ENCODE measurements at places on chromosomes 7 and 10. TPM values are rescaled to one million over a fixed set of nuclear protein-coding genes. Genes with fewer than 3 reads are reported as not detected.

DNA sequence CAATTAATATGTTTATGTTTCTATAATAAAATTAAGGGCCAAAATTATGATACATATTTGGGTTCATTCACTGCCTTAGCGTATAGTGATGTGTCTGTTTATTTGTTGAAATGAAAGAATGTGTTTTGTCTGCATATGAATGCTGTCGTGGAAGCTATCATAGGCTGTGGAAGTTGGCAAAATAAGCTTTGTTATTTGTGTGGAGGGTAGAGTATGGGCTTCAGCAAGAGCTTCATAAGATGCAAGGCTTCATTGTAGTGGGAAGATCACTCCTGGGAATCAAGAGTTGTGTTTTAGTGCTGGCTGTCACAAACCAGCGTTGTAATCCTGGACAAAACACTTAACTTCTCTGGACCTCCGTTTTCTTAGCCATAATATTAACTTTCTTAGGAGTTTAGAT, 2.5 kb downstream of the SLK start:
- DNase-seq: no peak

- DNase-seq: no peak
Observed at GRCh38 chr7:47008461-47008860, 573.5 kb downstream of the TNS3 start.

GRCh38 chr7:73968487-73968886, 59.5 kb upstream of the ELN start:
- DNase-seq: no peak

GRCh38 chr7:43583424-43584194, 701 bp downstream of the STK17A start:
- peak; percentile 86 for DNase-seq

DNA sequence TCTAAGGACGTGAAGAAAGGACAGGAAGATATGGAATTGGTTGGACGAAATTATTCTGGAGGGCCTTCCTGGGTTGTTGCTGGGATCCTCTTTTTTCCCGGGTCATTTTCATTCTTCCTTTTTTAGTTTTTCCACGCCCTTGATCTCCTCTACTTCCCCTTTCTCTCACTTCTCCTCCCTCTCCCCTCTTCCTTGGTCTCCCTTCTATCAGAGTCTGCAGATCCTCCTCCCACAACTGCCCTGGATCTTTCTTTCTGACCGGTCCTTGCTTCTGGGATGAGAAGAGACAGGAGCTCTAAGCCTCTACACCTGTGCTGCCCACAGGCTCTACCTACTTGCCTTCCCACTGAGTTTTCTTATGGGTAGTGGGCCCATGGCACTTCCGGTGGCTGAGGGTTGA, 103.7 kb upstream of the RELN start:
- DNase-seq: no peak

- DNase-seq: no peak
Observed at GRCh38 chr7:143120691-143121405, 11.0 kb upstream of the PIP start.

- DNase-seq: peak; percentile 85
Observed at GRCh38 chr7:99375070-99375807, 709 bp downstream of the ARPC1B start.

GRCh38 chr10:110239892-110240291, 32.5 kb downstream of the MXI1 start:
- no peak for DNase-seq

GRCh38 chr7:64993901-64994300, 3.1 kb upstream of the ZNF117 start:
- no peak for DNase-seq

GRCh38 chr10:122287570-122287969, 16.5 kb downstream of the BTBD16 start:
- DNase-seq: no peak

DNA sequence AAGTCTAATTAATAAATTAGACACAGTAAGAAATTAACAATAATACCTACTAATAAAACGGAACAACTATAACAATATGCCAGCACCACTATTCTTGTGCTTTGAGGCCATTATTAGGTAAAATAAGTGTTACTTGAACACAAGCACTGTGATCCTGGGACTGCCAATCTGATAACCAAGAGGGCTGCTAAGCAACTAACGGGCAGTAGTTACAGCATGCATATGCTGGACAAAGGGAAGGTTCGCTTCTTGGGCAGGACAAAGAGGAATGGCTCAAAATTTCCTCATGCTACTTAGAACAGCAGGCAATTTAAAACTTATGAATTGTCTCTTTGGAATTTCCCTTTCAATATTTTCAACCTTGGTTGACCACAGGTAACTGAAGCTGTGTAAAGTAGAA, 718.6 kb downstream of the SORCS3 start:
- DNase-seq: no peak

GRCh38 chr10:619710-620109, 69.8 kb downstream of the DIP2C start:
- DNase-seq: no peak

- no peak for DNase-seq
Observed at GRCh38 chr7:5670183-5670935, 111.1 kb downstream of the RNF216 start.

- DNase-seq: no peak
Observed at GRCh38 chr7:110204527-110204926, 886.4 kb upstream of the LRRN3 start.

GRCh38 chr10:75448166-75448565, 16.7 kb downstream of the LRMDA start:
- DNase-seq: no peak

- DNase-seq: no peak
Observed at GRCh38 chr10:130807721-130808120, 503.8 kb downstream of the TCERG1L start.

GRCh38 chr7:111765751-111766643, 203.7 kb upstream of the IMMP2L start:
- DNase-seq: no peak

DNA sequence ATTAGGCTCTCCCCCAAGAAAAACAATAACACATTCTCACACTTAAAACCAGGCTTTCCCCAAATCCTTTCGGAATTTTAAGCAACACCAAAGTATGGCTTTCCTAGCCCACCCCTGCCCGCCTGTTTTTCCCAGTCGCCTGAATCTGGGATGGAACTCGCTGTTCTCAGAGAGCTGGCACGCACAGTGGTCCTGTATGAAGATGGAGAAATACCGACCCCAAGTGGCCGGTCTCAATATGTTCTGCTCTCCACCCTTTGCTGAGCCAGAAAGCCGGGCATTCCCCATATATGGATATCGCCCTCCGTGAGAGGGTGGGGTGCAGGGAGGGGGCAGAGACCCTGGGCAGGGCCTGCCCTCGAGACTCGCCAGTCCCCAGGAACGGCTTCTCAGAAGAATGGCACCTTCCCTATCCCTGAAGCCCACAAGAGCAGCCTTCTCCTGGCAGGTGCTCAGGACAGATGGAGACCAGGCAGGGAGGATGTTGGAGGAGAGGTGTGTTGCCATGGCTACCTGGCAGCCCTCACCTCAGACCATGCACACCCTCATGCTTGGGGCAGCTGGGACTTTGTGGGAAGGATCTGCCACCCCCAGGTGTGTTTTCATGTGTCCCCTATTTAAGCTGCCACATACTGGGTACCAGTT, 3.4 kb downstream of the TACR2 start:
- DNase-seq: peak; percentile 79

GRCh38 chr7:707296-708000, 19.1 kb upstream of the DNAAF5 start:
- DNase-seq: no peak

DNA sequence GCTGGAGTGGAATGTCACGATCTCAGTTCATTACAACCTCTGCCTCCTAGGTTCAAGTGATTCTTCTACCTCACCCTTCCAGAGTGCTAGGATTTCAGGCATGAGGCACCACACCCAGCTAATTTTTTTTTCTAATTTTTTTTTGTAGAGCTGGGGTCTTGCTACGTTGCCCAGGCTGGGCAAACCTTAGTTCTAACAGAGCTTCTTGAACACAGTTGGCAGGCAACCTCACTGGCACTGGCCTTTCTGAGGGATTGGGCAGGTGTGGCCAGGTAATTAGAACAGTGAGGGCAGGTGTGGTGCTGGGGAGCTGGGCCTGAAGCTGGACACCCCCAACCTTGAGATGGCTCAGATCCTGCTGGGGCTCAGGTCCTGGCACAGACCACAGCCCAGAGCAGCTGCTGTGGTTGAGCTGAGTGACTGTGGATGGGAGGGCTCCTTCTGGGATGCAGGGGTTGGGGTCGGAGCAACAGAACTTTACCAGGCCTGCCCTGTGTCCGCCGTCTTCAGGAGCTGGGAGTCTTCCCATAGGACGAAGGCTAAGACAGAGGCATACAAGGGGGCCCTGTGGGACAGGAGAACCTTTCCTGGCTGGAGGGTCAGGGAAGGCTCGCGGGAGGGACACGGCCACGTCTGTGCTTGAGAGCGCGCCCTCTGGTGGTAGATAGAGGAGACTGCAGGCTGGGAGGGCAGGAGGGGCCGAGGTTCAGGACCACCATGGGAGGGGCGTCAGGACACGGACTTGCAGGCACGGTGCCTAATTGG, 48.2 kb downstream of the COL26A1 start:
- peak; percentile 20 for DNase-seq

GRCh38 chr10:60542657-60543056, 153.0 kb upstream of the ANK3 start:
- DNase-seq: no peak

- DNase-seq: no peak
Observed at GRCh38 chr7:50771120-50772002, 11.3 kb downstream of the GRB10 start.

DNA sequence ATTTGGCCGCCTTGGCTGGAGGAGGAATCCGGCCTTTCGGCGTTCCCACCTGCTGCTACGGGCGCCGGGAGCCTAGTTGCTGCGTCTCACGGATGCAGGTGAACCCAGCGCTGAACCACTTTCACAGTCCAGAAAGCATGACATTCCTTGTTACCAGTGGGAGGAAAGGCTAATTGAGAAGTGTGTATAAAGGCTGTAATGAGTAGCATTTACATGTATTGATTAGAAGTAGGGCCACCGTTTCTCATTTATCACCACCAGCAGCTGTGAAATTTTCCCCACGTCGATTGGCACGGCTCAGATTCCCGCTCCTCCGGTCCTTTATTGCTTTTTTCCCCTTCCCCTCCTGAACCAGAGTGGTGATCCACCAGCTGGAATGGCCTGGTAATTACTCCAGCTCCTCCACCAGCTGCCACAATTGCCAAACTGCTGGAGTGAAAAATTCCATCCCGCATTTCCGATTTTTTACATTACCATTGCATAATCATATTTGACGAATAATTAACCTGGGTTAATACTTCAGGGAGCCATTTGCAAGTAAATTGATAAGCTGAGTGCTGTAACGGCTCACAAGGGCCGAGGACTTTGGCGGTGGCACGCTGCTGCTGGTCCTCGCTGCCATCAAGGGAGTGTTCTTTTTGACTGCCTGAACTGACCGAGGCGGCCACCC, 153.3 kb downstream of the POU6F2 start:
- DNase-seq: no peak

- no peak for DNase-seq
Observed at GRCh38 chr7:31421607-31422006, 81.1 kb upstream of the NEUROD6 start.

DNA sequence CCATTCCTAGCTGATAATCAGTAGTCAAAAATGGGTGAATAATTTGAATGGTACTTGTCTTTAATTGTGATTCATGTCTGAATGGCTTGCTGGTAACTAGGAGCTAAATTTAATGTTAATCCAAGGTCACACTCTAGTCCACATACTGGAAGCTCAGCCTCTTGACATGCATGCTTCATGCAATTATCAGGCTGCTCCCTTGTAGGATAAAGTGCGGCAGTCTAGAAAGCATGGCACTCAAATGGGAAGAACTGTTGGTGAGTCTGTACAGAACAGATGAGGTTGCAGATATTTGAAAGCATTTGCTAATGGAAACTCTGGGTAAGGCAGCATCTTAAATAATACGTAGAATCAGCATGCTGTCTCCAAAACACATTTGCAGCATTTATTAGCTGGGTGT, 499.4 kb downstream of the AUTS2 start:
- no peak for DNase-seq

DNA sequence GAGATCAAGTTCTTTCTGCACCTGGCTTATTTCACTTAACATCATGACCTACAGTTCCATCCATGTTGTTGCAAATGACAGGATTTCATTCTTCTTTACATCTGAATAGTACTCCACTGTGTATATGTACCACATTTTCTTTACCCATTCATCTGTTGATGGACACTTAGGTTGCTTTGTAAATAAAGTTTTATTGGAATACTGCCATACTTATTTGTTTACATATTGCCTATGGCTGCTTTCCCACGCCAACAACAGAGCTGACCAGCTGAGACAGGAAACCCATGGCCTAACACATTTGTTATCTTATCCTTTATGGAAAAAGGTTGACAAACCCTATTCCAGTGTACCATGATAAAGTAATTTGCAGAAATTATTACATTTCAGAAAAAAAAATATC, 153.7 kb downstream of the GLI3 start:
- no peak for DNase-seq

DNA sequence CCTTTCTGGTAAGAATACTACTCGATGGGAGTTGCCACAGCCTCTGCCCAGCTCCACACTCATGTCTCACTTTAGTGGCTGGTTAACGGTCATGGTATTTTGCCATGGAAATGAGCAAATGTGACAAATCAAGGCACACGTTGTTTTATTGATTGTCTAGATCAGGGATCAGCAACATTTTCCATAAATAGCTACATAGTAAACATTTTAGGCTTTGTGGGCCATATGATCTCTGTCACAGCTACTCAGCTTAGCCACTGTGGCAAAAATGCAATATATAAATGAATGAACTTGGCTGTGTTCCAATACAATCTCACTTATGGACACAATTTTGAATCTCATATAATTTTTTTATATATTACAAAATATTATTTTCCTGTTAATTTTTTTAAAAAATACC, 76.9 kb downstream of the COBL start:
- no peak for DNase-seq

DNA sequence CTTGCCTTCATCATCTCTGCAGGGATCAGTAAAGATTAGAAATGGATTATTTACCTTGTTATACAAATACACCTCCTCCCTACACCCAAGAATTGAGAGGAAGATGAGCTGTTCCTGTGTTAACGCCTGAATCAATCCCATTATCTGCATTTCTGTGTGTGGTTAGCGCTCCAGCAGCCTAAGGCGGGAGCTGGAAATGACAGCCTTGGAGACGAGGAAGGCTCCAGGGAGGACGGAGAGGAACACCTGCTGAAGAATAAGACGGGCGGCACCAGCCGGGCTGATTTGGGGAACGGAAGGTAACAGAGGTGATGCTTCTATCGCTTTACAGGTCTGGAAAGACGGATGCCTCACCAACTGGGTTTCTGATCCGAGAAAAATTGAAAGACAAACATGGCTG, 34.2 kb upstream of the DDC start:
- DNase-seq: no peak

- no peak for DNase-seq
Observed at GRCh38 chr7:24884401-24884800, 95.6 kb downstream of the OSBPL3 start.

GRCh38 chr10:114772496-114773196, 48.9 kb upstream of the FHIP2A start:
- no peak for DNase-seq

SMKR1 gene
- polyA plus RNA-seq: 0.29 TPM

NOLC1 gene
- polyA plus RNA-seq: 10.1 TPM

SFRP5 gene
- 1.00 TPM for polyA plus RNA-seq

CNPY1 gene
- not detected for polyA plus RNA-seq

SCRN1 gene
- 7.1 TPM for polyA plus RNA-seq

IL2RA gene
- polyA plus RNA-seq: 0.78 TPM

OR13A1 gene
- polyA plus RNA-seq: 0.04 TPM

CDH23 gene
- polyA plus RNA-seq: 3.3 TPM

NUTM2B gene
- polyA plus RNA-seq: 0.01 TPM

PPP1R17 gene
- polyA plus RNA-seq: not detected

Measured in heart left ventricle (tissue), 16 donors.